ENCODE measurements at places on chromosomes 13 and 19.

DNA sequence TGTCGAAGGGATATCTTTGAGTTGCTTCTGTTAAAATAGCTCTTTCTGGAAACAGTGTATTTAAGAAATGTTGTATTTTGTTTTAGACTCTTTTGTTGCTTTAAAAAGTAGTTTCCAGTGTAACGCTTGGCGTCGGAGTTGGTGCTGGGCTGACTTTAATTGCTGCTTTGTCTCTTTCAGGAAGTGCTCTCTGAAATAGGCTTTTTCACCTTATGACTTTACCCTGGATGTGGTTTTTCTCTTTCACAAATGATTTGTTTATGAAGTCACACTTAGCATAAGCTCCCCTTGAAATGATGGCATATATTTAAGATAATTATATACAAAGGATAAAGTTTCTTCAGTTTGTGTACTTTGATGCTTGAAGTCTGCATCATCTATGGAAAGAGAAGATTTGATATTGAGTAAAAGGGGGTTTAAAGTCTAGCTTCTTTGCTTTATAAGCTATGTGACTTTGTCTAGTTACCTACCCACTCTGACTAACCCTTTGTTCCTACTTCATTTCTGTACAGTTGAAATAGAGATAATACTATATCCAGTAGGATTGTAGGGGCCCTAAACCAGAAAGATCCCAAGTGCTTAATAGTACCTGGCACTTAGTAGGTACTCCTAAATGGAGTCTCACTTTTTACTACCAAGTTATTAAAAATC is at the start of gene GPR18:
Gene GPR18, minus strand, starts transcription at position 170 of the 651 bp plus-strand sequence. CDS start 2,507 bp downstream, outside the sequence.
- DNase-seq = no peak

GRCh38 chr13:44307255-44307654 is 66.4 kb upstream of the SERP2 start:
- no peak for DNase-seq

DNA sequence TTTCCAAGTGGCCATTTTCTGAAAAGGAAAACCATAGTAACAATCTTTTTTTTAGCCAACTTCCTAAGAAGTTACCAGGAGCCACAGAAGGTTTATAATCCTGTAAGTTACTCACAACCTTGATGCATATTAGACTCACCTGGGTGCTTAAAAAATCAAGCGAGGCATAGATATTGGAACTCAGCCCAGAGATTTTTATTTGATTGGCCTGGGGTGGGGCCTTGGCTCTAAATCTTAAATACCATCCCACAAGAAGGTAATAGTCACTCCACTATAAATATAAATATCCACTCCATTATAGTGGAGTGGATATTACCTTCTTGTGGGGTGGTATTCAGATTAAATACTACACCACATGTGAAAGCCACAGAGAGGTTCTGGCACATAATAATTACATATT is 429.6 kb downstream of the RFC3 start:
- no peak for DNase-seq

DNA sequence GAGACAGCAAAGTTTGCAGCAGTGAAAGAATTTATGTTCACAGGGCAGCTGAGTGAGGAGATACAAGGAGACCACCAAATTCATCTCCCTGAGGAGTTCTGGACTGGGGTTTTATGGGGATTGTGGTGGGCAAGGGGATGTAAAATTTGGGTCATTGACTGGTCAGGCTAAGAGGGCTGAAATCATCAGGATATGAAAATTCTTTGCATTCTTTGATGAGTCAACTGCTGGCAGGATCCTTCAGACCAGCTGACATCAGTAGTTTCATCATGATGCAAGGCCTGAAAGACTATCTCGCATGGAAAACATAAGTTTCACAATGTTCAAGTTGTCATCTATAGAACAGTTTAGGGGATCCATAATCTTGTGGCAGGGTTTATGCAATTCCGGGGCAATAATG is 869.5 kb upstream of the PCDH9 start:
- DNase-seq = no peak

DNA sequence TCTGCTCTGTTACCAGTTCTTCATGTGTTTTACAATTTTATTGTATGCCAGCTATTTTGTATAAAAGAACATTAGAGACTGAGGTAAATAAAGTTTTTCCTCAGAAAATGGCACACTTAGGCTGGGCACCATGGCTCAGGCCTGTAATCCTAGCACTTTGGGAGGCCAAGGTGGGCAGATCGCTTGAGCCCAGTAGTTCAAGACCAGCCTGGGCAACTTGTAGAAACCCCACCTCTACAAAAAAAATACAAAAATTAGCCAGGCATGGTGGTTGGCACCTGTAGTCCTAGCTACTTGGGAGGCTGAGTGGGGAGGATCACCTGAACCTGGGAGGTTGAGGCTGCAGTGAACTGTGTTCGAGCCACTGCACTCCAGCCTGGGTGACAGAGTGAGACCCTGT is 32.0 kb downstream of the CCDC8 start:
- no peak for DNase-seq

GRCh38 chr13:74825152-74825937 is 656.6 kb downstream of the TBC1D4 start:
- no peak for DNase-seq

DNA sequence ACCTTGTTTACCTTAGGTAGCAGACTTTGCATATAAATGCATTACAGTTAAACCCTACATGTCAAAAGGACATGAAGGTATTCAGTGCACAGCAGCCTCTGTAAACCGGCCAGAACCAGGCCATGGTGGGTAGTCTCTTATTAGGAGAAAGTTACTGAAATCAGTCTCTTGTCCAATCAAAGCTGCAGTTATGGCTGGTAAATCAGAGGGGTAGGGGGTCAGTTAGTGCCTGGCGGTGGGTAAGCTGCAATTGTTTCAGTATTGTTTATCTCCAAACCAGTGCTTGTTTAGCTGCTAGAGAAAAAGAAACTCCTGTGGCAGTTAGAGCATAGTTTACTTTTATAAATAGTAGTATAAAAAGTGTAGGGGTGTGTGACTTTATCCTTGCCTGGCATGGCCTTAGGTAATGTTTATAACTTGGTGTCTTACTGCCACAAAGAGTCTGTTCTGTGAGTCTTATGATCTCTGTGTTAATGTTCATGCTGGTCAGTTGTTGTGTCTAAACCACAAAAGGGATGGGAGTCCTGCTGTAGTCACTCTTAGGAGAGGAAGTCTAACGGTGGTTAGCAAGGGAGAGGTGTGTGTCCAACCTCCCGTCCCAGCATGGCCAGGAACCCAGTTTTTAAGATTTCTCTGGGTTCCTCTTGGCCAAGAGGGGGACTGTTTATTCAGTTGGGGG is 28.0 kb downstream of the CHST8 start:
- DNase-seq = no peak

GRCh38 chr13:30159446-30159839 is 147.9 kb downstream of the KATNAL1 start:
- no peak for DNase-seq

GRCh38 chr19:49904136-49904535 is 7.4 kb upstream of the IL4I1 start:
- DNase-seq = no peak

- no peak for DNase-seq
Observed at GRCh38 chr19:47863514-47863936, 4.5 kb downstream of the TPRX2 start.

- DNase-seq = no peak
Observed at GRCh38 chr19:54493967-54494585, 8.6 kb upstream of the LAIR2 start.
